ENCODE measurements at places on chromosomes 6 and 20.

- no peak for DNase-seq
These were observed 236.3 kb downstream of the PTPRK start for GRCh38 chr6:128284128-128284527.

DNA sequence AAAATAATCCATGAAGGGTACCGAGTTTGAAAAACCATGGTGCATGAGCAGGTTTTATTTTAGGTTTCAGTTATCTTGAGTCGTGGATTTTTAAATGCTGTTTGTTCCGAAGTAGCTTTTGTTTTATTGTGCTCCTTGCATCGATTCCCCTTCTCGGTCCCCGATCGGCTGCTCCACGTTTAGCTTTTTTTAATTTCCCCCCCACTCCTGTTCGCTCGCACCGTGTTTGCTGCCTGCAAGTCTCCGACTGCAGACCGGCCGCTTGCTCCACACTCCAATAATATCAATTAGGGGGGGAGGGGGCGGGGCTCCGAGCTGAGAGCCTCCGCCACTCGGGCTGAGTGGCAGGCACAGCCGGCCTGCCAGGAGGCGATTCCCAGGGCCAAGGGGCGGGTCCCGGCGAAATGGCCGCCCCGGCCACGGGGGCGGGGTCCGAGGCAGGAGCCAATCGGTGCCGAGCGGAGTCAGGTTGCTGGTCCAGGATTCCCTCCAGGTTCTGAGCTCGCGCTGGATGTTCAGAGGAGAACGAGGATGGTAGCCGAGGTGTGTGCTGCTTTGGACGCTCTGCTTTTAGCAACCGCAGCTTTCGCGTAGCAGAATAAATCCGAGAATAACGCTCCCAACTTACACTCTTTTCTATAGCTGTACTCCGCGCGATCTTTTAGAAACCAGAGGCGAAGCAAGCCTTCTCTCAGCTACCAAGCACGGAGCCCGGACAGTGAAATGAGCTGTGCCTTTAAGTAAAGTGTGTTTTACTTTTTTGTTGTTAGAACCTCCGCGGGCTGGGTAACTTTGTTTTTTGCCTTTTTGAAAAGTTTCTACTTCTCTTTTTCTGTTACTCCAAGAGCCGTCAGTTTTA, at the start of gene EPHA7:
EPHA7 (minus strand) TSS at position 256 of the 859 bp plus-strand sequence; CDS start at position 38, 218 bp downstream.
- peak; percentile 47 for DNase-seq

- no peak for DNase-seq
These were observed 1302.8 kb upstream of the EYS start for GRCh38 chr6:67009818-67010217.

GRCh38 chr20:20089018-20089417, 36.7 kb downstream of the CFAP61 start:
- no peak for DNase-seq

- DNase-seq: no peak
These were observed 59.5 kb downstream of the MANEA start for GRCh38 chr6:95636552-95637431.

GRCh38 chr20:23034721-23035671, at the start of gene SSTR4:
Gene SSTR4, plus strand, starts transcription at chr20:23035312. Its CDS starts 172 bp downstream, at chr20:23035484.
- no peak for DNase-seq

GRCh38 chr20:33119725-33120720, 40.6 kb downstream of the BPIFB4 start:
- peak; percentile 22 for DNase-seq

DNA sequence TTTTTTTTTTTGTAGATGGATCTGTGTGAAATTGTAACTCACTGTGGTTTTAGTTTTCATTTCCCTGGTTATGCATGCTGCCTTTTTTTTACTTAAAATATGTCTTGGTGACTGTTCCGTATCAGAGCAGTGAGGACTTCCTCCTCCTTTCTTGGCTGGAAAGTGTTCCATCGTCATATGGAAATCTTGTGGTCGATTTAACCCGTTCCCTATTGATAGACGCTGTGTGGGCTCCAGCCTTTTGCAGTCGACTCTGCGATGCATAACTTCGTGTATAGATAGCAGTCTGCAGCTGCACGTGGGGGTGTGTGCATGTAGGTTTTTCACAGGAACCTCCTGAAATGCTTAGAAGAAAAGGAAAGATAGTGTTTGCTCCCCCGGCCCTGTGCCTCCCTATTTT, 28.1 kb upstream of the PNPLA1 start:
- DNase-seq: peak; percentile 70

- DNase-seq: no peak
These were observed 10.9 kb upstream of the SLC22A7 start for GRCh38 chr6:43286980-43287716.
